Activated gamma-delta T cell treated with anti-CD3 and anti-CD28 coated beads, Interleukin-2, amount 50 U/mL, for 16 hours (primary cell): ENCODE measurements at places on chromosomes 1 and 21.

DNA sequence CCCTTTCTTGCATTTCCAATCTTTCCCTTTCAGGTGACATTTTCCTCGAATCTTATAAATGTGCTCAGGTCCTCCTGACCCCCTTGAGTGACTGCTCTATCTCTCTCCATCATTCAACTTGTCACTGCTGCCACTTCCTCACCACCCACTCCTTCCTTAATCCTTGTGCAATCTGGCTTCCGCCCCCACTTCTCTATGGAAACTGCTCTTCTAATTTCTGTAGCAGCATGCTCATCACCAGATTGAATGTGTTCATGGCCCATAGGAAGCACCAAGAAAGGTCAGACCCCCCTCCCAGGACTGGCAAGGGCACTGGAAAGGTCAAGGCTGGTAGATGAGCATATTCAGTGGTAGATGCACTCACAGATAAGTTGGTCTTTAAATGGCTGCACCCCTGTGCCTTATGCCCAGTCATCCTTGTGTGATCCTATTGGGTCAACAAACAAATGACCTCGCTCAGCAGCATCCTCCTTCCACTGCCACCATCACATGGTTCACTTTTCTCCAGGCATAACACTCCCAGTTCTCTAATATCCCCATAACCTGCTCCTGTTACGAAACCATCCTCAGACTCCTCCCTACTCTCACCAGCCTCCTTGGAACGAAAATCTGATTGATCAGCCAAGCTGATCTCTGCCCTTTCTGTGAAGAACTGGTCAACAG is 288.5 kb upstream of the POU3F1 start:
- DNase-seq = no peak

- no peak for DNase-seq
Measured at GRCh38 chr1:21149430-21149854, 27.3 kb downstream of the EIF4G3 start.

DNA sequence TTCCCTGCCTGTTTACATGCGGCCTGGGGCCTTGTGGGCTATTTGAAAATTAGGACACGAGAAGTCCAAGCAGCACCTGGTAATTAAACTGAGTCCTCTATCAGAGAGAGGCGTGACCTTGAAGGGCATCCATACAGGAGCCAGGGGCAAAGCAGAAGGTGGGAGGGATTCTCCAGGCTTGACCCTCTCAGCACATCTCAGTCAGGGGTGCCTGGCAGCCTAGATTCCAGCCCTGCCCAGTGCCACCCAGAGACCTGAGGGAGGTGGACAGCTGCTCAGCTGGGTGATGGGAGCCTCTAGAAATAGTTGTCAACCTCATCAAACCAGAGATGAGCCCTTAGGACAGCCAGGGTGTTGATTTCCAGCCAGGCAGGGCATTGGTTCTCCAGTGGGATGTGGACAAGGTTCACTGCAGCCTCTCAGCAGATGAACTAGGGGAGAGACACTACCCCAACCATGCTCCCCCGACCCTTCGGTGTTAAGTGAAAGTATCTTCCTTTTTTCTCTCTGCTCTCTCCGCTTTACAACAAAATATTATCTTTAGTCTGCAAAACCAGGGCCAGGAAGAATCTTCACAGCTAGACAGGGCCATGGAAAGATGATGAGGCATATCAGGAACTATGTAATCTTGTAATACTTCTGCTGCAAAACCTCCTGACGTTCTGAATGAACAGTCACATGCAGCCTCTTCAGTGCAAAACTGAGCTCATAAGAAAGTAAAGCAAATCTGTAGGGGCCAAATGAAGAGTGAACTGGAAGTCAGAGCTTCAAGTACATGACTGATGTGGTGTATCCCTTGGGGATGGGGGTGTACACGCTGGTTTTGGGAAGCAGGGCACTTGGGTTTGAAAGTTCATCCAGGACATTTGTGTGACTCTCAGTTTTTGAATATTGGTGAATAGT is 35.9 kb upstream of the ATP5PO start:
- no peak for DNase-seq

DNA sequence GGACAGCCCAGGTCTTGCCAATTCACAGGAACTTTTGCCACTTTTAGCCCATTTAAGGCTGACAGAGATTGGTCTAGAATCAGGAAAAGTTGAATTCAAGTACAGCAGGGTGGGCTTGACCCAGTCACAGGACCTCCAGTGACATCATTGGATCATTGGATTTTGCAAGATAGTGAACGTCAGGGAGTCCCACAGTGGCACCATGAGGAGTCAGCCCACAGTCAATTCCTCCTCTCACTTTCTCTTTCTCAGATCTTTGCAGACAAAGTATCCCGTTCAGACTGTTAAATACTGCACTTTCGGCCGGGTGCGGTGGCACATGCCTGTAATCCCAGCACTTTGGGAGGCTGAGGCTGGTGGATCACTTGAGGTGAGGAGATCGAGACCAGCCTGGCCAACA is 57.9 kb upstream of the TLR5 start:
- no peak for DNase-seq

DNA sequence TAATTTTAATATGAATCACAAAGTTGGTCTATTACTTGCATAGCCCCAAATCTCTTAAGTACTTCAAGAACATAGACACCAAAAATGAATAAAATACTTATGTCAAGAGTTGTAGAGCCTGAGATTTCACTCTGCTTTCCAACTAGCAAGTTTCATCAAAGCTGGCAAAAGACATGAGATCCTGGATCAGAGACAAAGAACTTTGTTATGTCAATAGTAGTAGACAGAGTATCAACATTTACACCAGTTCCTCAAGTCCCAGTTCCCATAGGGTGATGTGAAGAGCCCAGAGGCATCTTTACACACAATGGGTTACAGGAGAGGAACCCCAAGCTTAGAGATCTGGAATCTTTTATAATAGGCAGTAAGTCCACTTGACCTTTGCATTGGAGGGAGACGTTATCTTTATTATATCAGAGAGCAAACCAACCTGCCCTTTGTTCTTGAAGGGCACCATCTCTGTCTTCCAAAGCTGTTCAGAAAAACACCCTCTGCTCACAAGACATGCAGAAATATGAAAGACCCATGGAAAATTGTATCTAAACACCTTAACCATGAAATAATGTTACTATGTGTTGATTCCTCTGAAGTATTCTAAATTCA is 174.4 kb upstream of the GALNT2 start:
- no peak for DNase-seq

DNA sequence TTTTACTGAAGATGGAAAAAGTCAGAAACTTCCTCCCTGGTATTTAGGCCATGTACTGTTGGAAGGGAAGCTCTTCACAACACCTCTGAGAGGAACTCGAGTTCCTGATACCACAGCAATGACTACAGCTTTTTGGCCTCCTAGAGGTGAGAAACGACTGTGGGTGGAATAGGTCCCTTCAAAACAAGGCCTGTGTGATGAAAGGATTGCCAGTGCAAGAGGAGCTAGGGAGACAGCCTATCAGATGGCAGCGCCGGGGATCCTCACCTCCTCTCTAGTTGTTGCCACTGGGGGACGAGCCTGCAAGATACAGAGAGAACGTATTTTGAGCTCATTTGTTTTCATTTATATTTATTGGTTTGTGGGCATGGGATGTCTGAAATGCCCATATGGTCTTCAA is 187.8 kb upstream of the KCND3 start:
- no peak for DNase-seq

DNA sequence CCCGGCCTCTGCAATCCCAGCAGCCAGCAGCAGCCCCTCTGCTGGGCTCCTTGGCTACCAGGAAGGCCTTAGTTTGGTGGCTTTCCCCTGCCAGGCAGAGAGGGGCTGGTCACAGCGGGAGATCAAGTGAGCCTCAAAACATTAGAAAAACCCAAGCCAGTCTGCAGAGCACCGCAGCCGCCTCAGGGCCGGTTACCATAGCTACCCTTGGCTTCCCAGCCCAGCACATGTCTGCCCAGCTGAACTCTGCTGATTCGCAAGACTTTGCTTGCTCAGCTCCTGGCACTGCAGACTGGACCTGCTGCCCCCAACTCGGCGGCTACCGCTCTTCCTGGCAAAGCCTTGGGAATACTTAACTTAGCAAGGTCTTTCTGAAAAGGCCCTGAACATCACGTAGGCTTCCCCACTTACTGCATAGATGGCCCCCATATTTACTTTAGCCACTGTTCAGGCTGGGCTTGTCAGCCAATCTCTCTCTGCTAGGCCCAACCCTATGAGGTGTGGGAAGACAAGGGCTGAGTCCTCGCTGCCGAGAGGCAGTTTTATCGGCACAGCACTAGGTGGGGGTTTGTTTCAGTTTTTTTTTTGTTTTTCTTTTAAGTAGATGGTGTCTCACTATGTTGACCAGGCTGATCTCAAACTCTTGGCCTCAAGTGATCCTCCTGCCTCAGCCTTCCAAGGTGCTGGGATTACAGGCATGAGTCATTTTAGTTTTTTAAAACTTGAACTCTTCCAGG is 28.6 kb upstream of the PLEKHG5 start:
- DNase-seq = no peak

GRCh38 chr21:28136656-28137255 is 855.9 kb downstream of the LTN1 start:
- DNase-seq = no peak

- DNase-seq = no peak
Measured at GRCh38 chr1:154608397-154609270, 648 bp upstream of the ADAR start.

- no peak for DNase-seq
Measured at GRCh38 chr1:59333626-59334277, 36.9 kb downstream of the FGGY start.

DNA sequence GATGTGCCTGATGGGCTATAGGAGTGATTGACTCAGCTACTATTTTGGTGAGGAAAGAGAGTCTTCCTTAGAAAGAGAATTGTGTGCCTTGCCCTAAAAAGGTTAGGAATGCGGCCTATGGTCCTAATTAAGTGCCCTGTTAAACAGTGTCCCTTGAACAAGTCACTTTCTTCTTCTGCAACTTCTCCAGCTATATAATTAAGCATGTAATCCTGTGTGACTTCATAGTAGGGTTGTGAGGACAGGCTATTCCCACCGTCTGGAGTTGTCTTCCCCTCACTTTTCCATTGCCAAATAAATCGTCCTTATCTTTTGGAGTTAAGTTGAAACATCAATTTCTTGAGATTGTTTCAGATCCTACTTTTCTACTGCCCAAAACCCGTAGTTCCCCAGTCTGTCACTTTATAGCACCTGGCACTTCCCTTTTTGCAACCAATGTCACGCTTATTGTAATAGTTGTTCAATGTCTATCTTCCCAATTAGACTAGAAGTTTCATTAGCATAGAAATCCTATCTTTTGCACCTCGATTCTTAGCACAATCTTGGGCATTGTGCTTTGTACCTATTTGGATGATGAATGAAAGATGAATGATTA is 27.6 kb upstream of the SLC16A1 start:
- DNase-seq = no peak

DNA sequence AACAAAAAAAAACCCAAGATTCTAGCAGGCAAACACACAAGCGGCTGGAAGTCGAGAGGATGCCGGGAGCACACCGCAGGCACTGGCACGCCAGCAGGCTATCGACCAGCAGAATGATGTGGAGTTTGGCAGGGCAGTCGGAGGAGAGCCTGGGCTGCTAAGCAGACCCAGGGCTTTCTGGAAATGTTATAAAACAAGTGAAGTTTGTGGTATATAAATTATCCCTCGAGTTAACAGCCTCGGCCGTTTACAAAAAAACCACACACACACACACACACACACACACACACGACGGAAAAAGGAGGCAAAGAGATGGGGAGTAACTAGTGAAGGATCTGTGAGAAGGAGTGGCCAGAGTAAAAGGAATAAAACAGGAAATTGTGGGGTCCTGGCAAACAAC is 87.2 kb upstream of the IVNS1ABP start:
- no peak for DNase-seq

DNA sequence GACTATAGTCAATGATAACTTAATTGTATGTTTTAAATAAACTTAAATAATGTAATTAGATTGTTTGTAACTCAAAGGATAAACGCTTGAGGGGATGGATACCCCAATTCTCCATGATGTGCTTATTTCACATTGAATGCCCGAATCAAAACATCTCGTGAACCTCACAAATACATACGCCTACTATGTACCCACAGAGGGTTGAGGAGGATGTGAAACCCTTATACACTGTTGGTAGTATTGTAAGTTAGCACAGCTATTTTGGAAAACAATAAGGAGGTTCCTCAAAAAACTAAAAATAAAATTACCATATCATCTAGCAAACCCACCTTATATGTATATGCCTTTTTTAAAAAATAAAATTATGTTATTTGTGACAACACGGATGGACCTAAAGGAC is 198.6 kb downstream of the MRPL39 start:
- DNase-seq = no peak

- no peak for DNase-seq
Measured at GRCh38 chr1:247089616-247090375, 11.2 kb upstream of the ZNF670 start.

- DNase-seq = no peak
Measured at GRCh38 chr1:151475175-151475574, 15.9 kb upstream of the POGZ start.

DNA sequence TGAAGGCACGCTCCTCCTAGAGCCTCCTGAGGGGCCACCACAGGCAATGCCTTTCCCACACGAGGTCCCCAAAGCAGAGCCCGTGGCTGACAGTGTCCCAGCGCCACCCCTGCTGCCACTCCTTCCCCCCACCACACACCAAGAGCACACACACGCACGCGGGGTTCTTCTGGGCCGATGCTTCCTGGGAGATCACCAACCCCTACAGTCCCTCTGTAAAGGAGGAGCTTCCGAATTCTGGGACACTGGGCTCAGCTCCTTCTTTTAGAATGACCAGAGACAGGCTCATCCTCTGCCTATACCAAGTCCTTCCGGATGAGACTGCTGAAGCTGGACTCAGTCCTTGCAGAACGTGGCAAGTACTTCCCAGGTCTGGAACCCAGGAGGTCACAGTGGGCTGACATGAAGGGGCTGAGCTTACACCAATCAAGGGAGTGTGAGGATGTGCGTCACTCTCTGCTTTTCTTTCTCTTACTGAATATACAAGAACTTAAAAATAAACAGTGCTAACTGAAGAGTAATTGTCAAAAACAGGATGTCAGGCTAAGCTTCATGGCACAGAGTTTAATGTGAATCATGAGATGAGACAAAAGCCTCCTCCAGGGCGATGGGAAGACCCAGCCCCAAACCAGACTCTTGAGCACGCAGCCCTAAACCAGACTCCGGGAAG is 12.7 kb downstream of the SSU72 start:
- no peak for DNase-seq

GRCh38 chr1:96059736-96060135 is 661.8 kb upstream of the PTBP2 start:
- no peak for DNase-seq

GRCh38 chr1:28136922-28137613 is 39.4 kb downstream of the PTAFR start:
- no peak for DNase-seq

GRCh38 chr1:3467096-3468036 is 12.9 kb downstream of the ARHGEF16 start:
- DNase-seq = no peak
